ENCODE measurements at places on chromosomes 11 and 22. TPM values are rescaled to one million over a fixed set of nuclear protein-coding genes. Genes with fewer than 3 reads are reported as not detected.

SLC25A18 gene
- 0.15 TPM for total RNA-seq

RAB38 gene
- total RNA-seq: 80.9 TPM

- DNase-seq: no peak
Measured at GRCh38 chr11:70700453-70700852, 302.1 kb downstream of the CTTN start.

DNA sequence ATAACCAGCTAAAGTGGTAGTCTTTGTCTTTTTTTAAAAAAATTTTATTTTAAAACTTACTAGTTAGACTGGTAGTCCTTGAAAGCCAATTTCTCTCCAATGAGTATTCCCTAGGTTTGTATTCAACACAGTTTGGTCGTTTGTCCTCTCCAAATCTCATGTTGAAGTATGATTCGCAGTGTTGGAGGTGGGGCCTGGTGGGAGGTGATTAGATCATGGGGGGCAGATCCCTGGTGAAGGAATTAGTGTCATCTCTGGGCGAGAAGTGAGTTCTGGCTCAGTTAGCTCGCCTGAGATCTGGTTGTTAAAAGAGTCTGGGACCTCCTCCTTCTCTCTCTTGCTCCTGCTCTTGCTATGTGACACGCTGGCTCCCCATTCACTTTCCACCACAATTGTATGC lies 18.0 kb downstream of the FLI1 start:
- DNase-seq: no peak

DNA sequence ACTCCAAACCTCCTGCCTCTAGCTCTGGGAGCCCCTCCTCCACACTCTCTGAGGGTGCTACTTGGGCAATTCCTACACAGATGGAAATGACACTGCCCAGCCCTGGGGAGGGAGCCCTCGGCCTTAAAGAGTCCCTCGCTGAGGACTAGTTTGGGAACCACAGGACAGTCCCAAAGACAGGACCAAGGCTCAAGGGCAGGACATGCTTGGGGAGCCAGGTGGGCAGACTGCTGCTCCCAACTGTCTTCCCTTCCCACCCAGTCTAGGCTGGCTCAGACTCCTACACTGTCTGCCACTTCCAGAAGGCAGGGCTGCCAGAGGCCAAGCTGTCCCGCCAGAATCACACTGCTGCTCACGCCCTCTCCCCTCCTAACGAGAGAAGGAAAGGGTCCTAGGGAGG lies 9.8 kb downstream of the ARRB1 start:
- no peak for DNase-seq

DNA sequence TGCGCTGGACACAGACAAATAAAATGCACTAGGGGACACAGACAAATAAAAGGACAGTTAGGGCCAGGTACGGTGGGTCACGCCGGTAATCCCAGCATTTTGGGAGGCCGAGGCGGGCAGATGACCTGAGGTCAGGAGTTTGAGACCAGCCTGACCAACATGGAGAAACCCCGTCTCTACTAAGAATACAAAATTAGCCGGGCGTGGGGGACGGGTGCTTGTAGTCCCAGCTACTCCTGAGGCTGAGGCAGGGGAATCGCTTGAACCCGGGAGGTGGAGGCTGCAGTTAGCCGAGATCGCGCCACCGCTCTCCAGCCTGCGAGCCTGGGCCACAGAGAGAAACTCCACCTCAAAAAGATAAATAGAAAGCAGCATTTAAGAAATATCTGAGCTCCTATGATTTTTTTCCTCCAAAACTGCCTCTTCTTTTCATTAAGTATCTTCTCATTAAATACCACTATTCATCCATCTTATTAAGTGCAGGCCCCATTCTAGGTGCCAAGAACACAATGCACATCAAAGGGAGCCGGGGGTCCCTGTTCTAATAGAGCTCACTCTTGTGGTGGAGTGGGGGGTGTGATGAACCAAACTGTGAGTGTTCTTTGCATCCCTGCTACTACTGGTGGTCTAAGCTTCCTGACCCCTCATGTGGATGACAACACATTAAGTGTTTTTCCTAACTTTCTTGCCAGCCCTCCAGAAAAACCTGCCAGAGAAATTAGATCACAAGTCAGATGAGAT lies 766 bp upstream of the ZNHIT2 start:
- DNase-seq: no peak

- DNase-seq: no peak
Measured at GRCh38 chr11:126890561-126890960, 110.0 kb downstream of the KIRREL3 start.

DNA sequence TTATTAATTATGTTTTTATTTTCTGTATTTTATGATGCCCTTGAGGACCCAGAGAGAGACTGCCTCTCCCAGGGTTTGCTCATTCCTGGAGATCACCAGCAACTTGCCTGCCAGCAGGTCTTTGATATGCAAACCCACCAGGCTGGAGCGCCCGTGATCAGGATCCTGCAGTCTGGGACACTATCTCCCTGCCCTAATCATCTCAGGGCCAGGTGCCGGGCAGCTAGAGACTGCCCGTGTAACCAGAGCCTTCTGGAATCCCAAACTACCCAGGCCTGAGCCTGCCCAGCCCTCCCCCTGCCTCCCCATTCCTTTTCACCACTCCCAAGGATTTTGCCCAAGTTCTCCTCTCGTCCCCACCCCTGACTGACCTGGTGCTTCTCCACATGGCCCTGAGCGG lies 52.2 kb upstream of the B3GAT1 start:
- DNase-seq: no peak

- DNase-seq: no peak
Measured at GRCh38 chr11:84887055-84887629, 740.0 kb downstream of the DLG2 start.

GRCh38 chr11:28104984-28105383 lies 3.0 kb downstream of the KIF18A start:
- peak; percentile 3 for DNase-seq

GRCh38 chr11:128757235-128757711 lies 63.4 kb downstream of the FLI1 start:
- DNase-seq: peak; percentile 60

- no peak for DNase-seq
Measured at GRCh38 chr11:90235526-90235925, 12.7 kb upstream of the CHORDC1 start.

DNA sequence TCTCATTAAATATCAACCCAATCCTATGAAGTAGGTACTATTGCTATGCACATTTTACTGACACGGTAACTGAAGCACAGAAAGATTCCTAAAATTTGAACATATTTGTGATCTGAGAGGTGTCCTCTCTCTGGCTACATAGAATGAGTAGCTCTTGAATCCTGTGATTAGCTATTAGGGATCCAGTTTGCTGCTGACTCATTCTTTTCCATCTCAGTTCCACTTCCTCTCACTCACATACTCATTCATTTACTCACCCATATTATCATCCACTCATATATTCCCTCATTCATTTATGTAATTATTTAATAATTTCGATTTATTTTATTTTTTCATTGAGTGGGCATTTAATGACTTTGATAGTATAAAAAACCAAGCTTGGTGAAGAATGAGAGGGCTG lies 42.7 kb downstream of the OR5B17 start:
- DNase-seq: no peak

- DNase-seq: no peak
Measured at GRCh38 chr22:37383341-37383740, 43.9 kb downstream of the ELFN2 start.

DNA sequence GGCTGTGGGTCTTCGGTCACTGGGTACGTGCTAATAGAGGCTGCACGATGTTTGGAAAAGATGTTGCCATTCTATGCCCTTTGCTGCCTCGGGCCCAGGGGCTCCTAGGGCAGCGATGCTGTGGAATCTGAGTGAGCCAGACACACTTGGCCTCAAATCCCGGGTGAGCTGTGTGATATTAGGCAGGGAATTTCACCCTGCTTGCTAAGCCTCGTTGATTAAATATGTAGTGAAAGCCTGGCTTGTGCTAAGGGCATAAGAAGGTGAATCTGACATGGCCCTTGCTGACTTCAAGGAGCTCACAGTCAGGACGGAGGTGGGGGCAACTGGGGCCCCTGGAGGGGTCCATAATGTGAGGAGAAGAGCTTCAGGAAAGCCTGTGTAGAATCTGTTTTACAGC lies 5.4 kb upstream of the HMOX1 start:
- DNase-seq: no peak

DNA sequence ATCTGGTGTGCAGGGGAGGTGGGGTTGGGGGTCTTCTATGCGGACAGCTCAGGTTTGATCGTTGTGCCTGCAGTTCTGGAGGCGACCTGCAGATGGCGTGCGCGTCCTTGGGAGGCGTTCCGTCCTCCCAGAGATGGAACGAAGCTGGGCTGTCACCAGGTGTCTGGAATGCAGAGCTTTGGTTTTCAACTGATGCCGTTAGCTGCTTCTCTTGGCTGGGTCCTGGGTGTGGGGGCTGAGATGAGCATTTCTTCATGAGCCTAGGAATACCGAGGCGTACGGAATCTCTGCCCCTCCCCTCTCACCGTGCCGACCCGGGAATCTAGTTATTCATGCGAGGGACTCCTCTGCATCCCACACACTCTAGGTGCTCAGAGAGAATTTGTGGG lies 98.6 kb downstream of the CEP164 start:
- DNase-seq: peak; percentile 63

GRCh38 chr11:47879259-47880158 lies 31.4 kb upstream of the NUP160 start:
- no peak for DNase-seq

- DNase-seq: no peak
Measured at GRCh38 chr11:16312233-16312765, 44.0 kb downstream of the SOX6 start.

GRCh38 chr22:42685941-42686653 lies 34.6 kb downstream of the A4GALT start:
- DNase-seq: peak; percentile 57

- peak; percentile 89 for DNase-seq
Measured at GRCh38 chr11:37504060-37504611, 906.1 kb upstream of the RAG2 start.

DNA sequence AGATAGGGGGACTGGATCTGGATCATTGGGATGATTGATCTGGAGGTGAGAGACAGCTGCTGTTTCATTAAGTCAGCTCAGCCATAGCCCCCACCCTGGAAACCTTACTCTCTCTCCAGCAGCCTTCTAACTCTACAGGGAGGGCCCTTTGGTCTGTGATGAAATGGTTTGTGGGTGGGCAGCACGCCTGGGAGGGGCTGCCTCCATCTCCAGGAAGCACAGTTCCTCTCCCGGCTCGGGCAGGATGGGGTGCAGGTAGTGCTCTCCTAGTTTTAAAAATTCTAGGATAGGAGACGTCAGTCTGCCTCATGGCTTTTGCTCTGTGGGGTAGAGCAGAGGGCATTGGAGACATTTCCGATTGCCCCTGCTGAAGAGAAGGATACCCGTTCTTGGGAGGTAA lies 89.7 kb downstream of the CEP164 start:
- no peak for DNase-seq

DNA sequence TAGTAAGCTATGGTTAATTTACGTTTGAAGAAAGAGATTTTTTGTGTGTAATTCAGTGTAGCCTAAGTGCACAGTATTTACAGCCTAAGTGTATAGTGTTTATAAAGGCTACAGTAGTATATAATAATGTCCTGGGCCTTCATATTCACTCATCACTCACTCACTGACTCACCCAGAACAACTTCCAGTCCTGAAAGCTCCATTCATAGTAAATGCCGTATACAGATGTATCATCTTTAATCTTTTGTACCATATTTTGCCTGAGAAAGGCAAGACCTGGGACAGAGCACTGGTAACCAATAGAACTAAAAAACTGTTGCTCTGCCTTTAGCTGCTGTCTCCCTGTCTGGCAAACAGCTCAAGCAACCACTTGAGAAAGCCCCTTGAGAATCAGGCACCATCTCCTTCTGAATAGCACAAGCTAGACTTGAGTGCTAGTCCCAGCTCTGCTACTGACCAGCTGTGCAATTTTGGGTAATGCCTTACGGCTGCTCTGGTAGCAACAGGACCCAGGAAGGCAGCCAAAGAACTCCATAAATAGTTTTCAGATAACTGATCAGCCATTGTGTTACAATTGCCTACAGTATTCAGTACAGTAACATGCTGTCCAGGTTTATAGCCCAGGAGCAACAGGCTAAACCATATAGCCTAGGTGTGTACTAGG lies 131.3 kb downstream of the KCNC1 start:
- no peak for DNase-seq

Measured in MCF 10A (cell line).